ENCODE measurements at places on chromosomes 1 and 21.

GRCh38 chr21:46196733-46197132 is 12.5 kb upstream of the SPATC1L start:
- DNase-seq, result no peak

DNA sequence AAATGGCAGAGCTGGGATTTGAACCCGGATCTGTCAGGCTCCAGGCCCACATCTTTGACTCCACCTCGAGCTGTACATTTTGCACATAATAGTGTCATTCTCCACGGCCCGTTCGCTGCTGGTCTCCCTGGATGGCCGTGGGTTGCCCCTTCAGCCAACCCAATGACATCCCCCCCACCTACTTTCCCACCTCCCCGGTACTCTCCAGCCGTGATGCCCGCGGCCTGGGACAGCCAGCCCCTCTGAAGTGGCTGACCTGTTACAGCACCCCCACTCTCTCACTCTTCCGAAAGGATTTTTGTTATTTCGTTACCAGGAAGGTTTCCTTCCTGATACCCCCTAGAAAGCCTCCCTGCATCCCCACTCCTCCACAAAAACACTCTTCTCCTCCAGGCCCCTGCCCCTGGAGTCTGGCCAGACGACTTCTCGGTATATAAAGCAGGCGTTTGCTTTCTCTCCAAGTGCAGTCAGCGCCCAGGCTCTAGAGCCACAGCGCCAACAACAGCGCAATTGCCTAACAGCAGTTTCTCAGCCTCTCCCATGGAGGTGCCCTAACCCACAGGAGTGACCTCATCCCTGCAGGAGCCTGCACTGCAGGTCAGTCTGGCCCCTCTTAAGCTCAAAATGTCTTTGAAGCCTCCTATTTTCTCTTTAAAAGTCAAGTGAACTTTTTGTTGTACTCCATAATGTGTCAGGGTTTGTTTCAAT is 14.5 kb upstream of the GJB5 start:
- no peak for DNase-seq

GRCh38 chr1:1137256-1138045 is 21.6 kb upstream of the C1orf159 start:
- peak; percentile 58 for DNase-seq

DNA sequence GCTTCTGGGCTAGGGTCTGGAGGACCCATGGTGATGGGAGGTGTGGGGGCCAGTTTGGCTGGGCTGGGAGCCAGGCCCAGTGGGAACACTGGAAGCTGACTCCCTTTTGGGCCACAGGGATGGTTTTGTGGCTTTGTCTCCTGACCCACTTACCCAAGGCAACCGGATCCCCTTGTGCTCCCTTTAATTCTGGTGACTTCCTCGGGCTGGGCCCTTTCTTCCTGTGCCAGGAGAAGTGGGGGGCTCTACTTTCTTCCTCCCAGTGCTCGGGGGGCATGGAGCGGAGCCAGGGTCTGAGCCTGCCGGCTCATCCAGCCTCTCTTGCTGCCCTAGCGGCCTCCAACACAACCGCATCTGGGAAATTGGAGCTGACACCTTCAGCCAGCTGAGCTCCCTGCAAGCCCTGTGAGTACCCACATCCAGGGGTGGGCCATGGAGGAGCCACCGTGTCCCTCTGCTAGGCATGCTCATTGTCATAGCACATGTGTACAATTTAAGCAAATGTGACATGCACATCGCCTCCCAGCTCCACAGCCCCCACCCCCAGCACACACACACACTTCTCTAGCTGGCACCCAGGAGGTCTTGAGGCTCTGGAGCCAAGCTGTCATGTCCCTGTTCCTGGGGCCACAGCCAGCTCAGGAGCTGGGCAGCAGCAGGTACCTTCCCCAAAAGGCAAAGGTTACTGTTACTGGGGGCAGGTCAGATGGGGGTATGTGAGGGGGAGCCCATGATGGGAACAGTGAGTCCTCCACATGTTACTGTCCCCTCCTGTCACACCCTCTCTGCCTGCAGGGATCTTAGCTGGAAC is 35.0 kb downstream of the UBE2T start:
- no peak for DNase-seq

DNA sequence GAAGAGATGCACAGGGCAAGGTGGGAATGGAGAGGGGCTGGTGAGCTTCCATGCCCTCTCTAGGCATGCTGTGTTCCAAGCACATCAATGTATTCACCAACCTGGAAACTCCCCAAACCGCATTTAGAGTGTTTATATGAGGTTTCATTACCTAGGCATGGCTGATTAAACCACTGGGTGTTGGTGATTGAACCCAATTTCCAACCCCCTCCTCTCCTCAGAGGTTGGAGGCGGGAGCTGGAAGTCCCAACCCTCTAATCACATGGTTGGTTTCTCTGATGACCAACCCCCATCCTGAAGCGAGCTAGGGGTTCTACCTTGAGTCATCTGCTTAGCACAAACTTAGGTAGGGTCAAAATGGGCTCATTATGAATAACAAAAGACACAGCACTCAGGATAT is 3.0 kb upstream of the PPIE start:
- DNase-seq, result no peak

DNA sequence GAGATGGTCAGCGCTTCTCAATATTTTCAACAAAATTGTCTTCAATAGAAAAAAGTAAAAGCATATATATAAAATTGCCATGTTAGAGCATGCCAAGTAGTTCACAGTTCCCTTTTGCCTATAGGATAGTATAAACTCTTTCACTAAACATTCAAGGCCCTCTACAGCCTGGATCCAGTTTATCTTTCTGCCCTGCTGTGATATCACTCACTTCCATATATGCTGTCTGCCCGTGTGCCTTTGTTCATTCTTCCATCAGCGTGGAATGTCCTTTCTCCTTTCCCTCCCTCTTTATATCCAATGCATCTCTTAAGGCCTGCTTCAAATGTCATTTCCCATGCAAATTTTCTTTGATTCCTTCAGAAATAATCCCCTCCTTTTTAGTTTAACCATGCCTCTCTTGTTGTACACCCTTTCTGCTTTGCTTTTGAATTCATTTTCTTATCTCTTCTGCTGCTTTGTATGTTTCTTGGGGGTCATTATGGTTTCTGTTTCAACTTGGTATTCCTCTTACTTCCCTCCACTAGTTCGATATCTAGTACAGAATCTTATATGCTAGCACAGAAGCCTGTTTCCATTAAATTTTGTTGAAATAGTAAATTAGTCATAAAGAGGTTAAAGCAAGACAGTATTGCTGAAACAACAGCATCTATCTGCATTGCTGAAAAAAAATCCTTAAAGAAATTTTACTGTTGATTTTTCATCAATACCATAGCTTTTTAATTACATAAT is 44.7 kb downstream of the XCL2 start:
- no peak for DNase-seq

GRCh38 chr21:15003463-15004135 is 61.2 kb downstream of the NRIP1 start:
- DNase-seq, result no peak

DNA sequence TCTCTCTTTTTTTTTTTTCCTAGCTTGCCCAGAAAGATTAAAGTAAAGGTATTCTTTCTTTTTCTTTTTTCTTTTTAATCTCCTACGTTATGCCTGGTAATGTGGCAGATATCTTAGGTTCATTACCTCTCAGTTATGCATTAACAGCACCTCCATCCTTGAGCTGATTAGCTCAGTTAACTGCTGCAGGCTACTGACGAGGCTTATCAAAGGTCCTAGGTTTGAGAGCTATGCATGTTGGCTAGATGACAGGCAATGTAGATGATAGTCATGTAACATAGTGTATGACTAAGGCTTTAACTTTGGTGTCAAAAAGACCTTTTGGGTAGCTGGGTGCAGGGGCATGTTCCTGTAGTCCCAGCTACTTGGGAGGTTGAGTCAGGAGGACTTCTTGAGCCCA is 53.7 kb upstream of the CACYBP start:
- no peak for DNase-seq

- DNase-seq, result no peak
These were observed 10.4 kb downstream of the DEGS1 start for GRCh38 chr1:224193319-224193966.

GRCh38 chr21:35273333-35273732 is 224.2 kb upstream of the RUNX1 start:
- no peak for DNase-seq

DNA sequence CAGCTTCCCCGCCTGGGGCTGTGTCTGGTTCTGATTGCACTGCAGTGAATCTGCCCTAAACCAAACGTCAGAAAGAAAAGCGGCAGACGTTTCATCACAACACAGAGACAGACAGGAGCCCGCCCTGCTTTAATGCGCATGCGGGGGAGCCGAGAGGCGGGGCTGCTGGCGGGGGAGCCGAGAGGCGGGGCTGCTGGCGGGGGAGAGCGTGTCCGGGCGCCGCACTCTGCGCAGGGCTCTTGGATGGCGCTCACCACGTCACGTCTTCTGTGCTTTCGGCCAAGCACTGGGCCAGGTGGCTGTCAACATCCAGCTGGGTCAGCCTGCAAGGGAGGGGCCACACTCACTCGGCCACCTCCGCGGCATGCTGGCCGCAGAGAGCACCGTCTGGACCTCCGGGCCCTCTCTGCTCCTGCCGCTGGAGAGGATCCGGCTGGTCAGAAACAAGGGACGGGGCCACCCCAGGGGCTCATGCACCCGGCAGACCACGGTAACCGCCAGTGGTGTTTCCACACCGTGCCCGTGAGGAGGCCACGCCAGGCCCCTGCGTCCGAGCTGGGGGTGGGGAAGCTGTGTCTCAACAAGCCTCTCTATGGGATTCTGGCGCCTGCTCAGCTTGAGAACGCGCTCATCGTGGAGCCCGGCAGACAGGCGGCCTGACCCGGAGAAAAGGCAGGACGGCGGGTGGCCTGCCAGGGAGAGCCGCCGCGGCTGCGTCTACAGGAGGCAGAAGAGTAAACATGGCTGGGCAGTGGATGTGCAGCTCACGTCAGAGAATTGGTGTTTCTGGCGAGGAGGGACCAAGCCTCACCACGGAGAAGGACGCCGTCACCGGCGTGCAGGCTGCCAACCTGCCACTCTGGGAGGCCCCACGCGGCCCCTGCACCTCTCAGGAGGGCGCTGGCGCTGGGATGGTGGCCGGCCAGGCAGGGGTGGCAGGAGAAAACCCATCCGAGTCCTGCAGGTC is 4.8 kb downstream of the FAAP20 start:
- DNase-seq, result peak; percentile 87

GRCh38 chr1:99270646-99271045 is 6.4 kb downstream of the PLPPR4 start:
- DNase-seq, result no peak

DNA sequence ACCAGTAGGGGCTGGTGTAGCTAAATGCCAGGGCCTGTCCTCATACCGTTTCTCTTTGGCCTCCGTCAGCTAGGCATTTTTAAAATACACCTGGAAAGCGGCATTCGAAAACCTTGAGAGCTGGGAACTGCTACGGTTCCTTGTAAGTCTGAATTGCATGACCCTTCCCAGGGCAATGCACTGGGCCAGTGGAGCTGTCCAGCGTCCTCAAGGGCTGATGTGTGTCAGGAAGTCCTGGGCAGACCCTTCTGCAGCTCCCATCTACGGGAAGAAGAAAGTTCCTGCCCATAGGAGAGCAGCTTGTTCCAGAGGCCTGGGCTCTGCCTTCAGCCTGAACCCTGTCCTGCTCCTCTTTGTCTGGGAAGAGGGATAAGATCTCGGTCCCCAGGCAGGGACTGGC is 34.1 kb downstream of the UBASH3A start:
- no peak for DNase-seq

GRCh38 chr1:202287196-202287595 is 54.5 kb downstream of the UBE2T start:
- DNase-seq, result no peak

DNA sequence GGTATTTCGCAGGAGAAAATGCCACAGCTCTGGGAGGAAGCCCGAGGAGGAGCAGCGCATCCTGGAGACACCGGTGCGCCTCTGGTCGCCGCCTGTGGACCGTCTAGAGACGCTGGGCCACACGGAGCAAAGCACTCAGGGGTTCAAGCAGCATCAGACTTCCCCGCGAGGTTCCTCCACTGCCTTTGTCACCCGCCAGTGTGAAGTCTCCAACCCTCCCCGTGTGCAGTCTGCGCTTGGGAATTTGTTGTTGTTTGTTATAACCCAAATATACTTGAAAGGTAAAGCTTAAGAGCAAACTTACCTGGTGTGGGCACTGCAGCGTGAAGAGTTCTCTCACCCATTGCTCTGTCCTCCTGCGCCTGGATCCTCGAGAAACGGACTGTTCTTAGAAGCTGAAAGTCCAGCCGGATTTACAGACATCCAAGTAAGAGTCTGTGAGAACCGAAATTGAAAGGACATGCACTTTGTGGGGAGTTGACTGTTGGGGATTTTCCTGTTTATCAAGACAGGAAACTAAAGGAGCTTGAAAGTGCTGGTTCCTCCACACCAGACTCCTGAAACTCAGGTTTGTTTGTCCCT is at the start of gene GBP4:
GBP4 (minus strand) TSS at position 452 of the 582 bp plus-strand sequence; CDS start at position 344, 108 bp downstream.
- peak; percentile 54 for DNase-seq

DNA sequence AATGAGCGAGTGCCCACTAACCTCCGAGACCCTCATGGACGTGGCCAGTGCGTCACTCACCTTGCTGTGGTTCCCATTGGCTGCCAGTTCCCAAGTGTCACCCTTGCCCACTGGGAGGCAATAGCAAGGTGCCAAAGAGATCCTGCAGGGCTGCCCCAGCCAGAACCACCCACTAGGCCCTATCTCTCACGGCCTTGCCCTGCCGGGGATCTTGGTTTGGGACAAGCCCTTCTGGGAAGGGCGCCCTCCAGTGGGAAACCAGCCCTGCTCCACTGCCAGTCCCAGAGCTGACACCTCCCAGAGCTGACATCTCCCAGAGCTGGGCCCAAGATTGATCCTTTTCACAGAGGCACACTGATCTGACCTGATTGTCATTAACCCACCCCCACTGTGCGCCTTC is 2.1 kb upstream of the SELENON start:
- DNase-seq, result no peak

DNA sequence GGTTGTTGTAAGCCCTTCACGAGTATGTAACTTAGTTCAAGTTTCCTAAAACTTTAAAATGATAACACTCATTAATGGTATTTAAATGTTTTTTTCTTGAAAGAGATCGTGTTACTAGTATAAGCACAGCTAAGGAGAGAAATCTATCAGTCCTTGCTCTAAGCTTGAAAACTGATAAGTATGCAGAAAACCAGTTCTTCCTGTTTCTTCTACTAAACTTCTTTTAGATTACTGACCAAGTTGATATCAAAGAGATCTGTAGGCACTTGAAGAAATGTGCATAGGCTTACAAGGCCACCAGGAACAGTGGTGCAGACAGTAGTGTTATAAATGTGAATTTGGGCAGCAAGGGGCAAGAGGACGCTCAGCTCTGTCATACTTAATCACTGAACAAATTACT is 3.9 kb downstream of the EFCAB14 start:
- no peak for DNase-seq

DNA sequence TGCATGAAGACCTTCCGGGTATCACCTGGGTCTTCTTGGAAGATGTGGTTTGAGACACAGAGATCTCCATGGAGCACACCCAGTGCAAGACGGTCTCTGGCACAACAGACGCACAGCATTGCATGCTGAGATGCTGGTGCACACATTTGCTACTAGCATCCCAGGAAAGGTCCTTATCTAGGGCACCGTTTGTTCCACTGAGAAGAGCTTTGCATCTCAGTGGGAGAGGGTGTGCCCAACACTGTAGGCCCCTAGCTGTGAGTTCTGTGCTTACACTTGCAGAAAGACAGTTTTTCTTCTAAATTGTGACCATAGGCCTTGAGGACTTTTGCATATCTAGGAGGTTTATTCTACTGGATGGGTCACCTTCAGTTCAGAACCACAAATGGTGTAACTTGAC is 554.1 kb downstream of the MATN1 start:
- no peak for DNase-seq
